ENCODE measurements at places on chromosomes 6 and 20.

- no peak for DNase-seq
These were observed 28.6 kb downstream of the ADRM1 start for GRCh38 chr20:62331347-62331746.

- DNase-seq: no peak
These were observed 116.1 kb downstream of the RIN2 start for GRCh38 chr20:19874040-19874727.

- DNase-seq: no peak
These were observed at the start of gene TINAG for GRCh38 chr6:54308289-54308985. TSS of gene TINAG (plus strand) at chr6:54308441. CDS start at chr6:54308551, 110 bp downstream.

DNA sequence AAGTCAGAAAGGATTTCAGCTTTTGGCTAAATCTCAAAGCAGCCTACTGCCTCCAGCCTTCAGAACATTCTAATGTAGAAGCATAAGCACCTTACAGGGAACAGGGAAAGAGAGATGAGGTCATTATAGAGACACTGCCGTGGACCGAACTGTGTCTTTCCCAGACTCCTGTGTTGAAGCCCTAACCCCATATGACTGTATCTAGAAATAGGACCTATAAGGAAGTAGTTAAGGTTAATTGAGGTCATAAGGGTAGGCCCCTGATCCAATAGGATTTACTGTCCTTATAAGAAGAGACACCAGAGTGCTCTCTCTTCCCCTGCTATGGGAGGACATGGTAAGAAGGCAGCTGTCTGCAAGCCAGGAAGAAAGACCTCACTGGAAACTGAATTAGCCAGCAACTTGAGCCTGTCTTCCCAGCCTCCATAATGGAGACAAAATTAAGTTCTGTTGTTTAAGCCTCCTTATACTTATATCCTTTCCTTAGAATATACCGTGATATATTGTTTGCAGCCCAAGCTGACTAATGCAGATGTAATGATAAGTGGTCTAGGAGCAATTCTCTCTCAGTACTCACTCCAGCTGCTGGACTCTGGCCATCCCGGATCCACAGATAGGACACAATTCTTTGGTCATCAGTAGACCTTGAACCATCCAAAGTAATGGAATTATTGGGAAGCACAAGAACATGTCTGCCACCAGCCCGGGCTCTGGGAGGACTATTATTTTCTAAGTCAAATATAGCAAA is 71.4 kb downstream of the ALDH5A1 start:
- DNase-seq: no peak

Measured in NCI-H2171 treated with DMSO at 0.1 percent for 48 hours (cell line).